ENCODE measurements at places on chromosomes 4 and X.
A peak's percentile ranks its signal among the peaks of the same experiment; 100 is the strongest.

- DNase-seq, result no peak
Observed at GRCh38 chr4:53192496-53192895, 173.4 kb downstream of the SCFD2 start.

GRCh38 chr4:37803348-37803973 is 23.0 kb upstream of the PGM2 start:
- no peak for DNase-seq

DNA sequence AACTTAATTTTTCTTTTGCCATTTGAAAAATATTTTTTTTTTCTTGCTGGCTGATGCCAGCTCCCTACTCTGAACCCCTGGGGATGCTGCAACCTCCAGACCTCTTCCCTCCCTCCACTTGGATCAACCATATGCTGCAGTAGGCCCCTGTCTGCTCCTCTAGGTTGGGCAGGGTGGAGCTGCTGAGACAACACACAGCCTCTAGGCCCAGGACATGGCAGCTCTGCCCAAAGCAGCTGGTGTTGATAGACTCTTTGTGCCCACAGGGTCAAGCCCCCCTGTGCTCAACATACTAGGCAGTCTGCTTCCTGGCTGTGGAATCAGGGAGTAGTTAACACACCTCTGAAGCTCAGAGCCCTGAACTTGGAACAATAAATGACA is 19.9 kb upstream of the CLNK start:
- DNase-seq, result no peak

GRCh38 chr4:38343608-38344007 is 320.4 kb upstream of the KLF3 start:
- no peak for DNase-seq

DNA sequence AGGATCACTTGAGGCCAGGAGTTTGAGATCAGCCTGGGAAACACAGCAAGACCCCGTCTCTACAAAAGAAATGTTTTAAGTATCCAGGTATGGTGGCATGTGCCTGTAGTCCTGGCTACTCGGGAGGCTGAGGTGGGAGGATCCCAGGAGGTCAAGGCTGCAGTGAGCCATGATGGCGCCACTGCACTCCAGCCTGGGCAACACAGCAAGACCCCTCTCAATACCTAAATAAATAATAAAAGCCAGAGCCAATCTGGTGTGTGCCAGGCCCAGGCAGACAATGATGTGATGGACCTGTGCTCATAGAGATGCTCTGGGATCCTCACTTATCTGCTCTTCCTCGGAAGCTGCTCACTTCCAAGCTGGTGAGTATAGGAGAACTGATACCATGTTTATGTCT is 18.2 kb upstream of the SASH3 start:
- DNase-seq, result no peak

- no peak for DNase-seq
Observed at GRCh38 chr4:21420166-21420565, 528.4 kb downstream of the KCNIP4 start.

DNA sequence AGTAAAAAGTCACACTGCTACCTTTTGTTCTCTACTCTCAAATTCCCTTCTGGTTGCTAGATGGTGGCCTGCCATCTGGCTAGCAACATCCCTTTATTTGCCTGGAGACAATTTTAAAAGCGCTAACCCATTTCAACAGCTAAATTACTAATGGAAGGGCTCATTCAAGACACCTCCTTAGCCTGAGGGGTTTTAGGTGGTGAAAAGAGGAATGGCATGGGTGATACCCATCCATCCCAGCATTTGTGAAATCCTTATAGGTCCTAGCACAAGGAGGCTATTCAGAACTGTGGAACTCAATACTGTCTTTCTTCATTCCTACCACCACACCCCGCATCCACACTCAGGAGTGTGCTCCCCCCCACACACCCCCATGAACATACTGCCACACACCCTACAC is 33.5 kb downstream of the ARHGEF9 start:
- no peak for DNase-seq

- peak; percentile 81 for DNase-seq
Observed at GRCh38 chr4:52106660-52107059, 55.6 kb downstream of the SPATA18 start.

- DNase-seq, result no peak
Observed at GRCh38 chrX:50097071-50097470, 103.7 kb downstream of the AKAP4 start.

GRCh38 chr4:182642831-182643230 is 274.4 kb downstream of the DCTD start:
- no peak for DNase-seq

DNA sequence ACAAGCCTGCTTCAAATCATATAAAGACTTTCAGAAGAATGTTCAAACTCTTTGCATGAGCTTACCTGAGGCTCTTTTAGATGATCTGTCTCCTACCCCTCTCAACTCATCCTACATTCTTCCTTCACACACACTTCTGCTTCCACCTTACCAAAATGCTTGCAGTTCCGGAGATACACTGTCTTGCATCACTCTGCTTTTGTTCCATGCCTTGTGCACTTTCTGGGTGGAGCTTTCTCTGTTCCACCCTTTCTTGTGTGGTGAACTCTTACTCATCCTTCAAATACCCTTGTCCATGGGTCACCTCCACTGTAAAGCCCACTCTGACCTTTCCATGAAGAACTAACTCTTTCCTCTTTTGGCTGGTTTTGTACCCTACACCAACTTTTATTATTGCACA is 18.4 kb upstream of the MGST2 start:
- DNase-seq, result no peak

GRCh38 chrX:50813843-50814661 is at the start of gene SHROOM4:
SHROOM4 (minus strand) TSS chrX:50814194; CDS start chrX:50814018, 176 bp downstream.
- no peak for DNase-seq

DNA sequence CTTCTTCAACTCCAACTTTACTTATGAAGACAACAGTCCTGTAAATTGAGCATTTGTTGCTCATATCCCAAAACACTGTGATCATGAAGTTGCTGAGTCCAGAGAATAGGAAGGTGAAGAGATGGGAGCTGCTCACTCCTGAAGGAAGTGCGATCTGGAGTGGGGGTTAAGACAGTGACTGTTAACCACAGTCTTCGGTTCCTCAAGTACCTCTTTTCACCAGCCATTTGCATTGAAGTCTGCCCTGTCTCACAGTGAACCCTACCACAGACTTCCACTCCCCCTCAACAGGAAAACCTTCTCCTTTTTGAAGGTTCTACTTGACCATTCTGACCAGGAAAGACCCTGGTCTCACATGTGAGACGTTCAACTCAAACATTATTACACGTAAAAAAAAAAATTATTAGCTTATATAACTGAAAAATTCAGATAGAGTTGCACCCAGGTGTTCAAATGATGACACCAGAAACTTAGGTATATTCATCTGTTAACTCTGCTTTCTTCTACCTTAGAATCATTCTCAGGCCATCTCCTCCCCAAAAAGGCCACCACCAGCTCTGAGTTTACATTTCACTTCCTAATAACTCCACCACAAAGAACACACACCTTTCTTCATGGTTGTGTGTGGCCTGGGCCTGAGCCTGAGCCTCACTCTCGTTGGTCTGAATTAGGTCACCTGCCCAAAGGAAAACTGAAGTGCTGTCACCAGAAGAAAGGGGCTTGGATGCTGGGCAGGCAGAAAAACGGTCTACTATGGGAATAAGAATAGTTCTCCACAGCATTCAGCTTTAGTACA is 199.2 kb downstream of the DCTD start:
- no peak for DNase-seq

- no peak for DNase-seq
Observed at GRCh38 chr4:8077181-8078108, 81.2 kb downstream of the ABLIM2 start.
